ENCODE measurements at places on chromosomes 2 and 18. TPM values are rescaled to one million over a fixed set of nuclear protein-coding genes. Genes with fewer than 3 reads are reported as not detected.

GRCh38 chr2:149059822-149060221 is 21.3 kb downstream of the LYPD6B start:
- H3K4me1 ChIP-seq: no peaks in the 10 kb centered on the region
- no peak overlapping the region for H3K27ac ChIP-seq
- no peaks in the 10 kb centered on the region for H3K36me3 ChIP-seq
- no peak for DNase-seq
- peaks cover 3% of the 10 kb centered on the region for H3K27me3 ChIP-seq

- no peaks in the 10 kb centered on the region for H3K27me3 ChIP-seq
- H3K36me3 ChIP-seq: no peaks in the 10 kb centered on the region
- H3K4me1 ChIP-seq: no peaks in the 10 kb centered on the region
- no peak overlapping the region for H3K4me3 ChIP-seq
Measured at GRCh38 chr2:75058427-75058826, 100.0 kb downstream of the POLE4 start.

- DNase-seq: no peak
- H3K27ac ChIP-seq: no peak overlapping the region
- H3K4me3 ChIP-seq: no peak overlapping the region
- H3K4me1 ChIP-seq: no peaks in the 10 kb centered on the region
- H3K27me3 ChIP-seq: no peaks in the 10 kb centered on the region
Measured at GRCh38 chr2:105385731-105386540, 12.9 kb downstream of the FHL2 start.

DNA sequence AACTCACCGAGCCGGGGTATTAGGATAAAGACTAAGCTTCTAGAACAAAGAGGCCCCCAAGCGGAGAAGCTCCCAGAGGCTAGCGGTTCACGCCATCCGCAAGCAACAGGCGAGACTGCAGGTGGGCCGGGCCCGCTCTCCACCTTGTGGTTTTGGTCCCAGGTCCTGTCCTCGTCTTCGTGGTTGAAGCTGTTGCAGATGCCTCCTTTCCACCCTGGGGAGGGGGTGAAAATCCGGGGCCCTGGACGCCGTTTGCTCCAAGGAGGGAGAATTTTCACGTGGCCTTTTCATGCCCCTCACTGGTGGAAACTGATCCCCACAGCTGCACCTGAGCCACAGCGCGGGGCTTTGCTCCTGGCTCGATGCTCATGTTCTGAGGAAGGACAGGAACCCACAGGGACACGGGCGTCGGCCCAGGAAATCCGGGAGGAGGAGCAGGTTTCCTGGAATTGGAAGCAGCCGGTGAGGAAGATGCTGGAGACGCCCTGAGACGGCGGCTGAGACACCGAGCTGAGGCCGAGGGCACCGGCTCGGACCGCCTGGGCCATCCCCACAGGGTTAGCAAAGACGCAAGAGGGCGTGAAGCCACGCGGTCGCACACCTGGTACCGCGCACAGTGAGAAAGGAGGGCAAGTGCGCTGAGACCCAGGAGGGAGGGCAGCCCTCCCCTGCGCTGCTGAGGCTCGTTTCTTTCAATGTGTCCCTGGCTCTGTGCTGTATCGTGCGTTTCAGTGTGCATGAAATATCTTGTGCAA is 54.7 kb upstream of the SALL3 start:
- H3K4me3 ChIP-seq: no peak overlapping the region
- no peak for DNase-seq
- H3K36me3 ChIP-seq: no peaks in the 10 kb centered on the region
- H3K27ac ChIP-seq: no peak overlapping the region
- H3K4me1 ChIP-seq: no peaks in the 10 kb centered on the region

The CSRNP3 gene
- total RNA-seq: not detected

DNA sequence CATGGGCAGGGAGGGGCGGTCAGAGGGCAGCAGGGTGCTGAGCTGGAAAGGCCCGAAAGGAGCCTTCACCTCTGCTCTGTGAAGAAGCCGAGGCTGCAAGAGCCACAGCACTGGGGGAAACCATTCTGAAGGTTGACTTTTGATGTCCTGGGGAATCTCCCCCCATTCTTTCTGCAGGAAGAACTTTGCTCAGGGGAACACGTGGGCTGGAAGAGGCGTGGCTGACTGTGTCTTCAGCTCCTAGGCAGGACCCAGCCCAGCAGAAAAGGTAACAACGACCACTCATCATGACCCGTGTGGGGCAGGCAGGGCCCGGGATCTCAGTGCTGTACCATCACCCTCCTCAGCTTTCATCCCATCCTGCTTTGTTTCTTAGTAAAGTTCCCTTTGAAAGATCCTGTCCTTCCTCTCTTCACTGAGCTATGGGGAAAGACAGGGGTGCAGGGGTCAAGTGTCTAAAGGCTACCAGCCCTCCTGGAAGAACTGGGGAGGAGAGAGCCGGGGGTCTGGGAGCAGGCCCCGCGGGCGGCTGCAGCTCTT is 312.7 kb downstream of the CELF4 start:
- H3K4me3 ChIP-seq: no peak overlapping the region
- H3K27ac ChIP-seq: no peak overlapping the region
- H3K36me3 ChIP-seq: no peaks in the 10 kb centered on the region

The UGT1A5 gene
- not detected for total RNA-seq

GRCh38 chr2:65024149-65024829 is 31.9 kb upstream of the CEP68 start:
- no peak for DNase-seq
- peaks cover 20% of the 10 kb centered on the region for H3K4me1 ChIP-seq
- H3K4me3 ChIP-seq: no peak overlapping the region
- H3K27ac ChIP-seq: no peak overlapping the region
- peaks cover 7% of the 10 kb centered on the region for H3K36me3 ChIP-seq

DNA sequence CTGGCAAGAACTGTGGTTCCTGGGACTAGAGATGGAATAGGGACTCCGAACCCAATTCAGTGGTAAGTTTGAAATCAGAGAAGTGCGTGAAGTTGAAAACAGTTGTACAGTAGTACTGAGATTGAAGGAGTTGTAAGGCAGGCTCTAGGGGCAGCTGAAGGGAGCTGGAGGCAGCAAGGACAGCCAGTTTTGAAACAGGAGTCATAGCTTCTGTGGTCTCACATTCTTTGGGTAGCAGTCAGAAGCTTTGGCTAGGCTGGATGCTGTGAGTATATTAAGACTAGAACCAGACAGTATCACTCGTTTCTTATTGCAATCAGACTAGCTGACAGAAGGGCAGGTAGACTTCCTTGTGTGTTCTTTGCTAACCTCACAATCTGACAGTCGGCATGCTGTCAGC is 64.5 kb upstream of the ADAM23 start:
- no peak overlapping the region for H3K27ac ChIP-seq
- no peaks in the 10 kb centered on the region for H3K27me3 ChIP-seq
- H3K4me1 ChIP-seq: no peaks in the 10 kb centered on the region
- no peak for DNase-seq

- no peaks in the 10 kb centered on the region for H3K4me1 ChIP-seq
- DNase-seq: no peak
- no peaks in the 10 kb centered on the region for H3K27me3 ChIP-seq
- no peak overlapping the region for H3K27ac ChIP-seq
Measured at GRCh38 chr2:100299548-100299947, 22.8 kb downstream of the LONRF2 start.

DNA sequence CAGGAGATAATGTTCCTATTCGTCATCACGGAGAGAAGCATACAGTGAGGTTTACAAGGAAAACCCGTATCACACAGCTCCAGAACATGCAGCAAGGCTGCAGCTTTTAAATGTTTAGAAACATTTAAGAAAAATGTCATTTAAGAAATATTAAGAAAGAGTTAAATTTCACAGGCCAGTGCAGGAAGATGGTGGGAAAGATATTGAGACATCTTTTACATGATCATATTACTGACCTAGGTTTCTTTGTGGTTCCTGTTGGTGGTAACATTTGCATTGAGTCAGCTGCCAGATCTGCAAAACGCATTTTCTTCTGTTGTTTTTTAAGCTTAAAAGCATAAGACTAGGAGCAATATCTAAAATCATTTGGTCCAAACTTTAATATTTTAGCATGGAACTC is 44.9 kb downstream of the CPO start:
- no peak overlapping the region for H3K27ac ChIP-seq
- H3K4me3 ChIP-seq: no peak overlapping the region
- peaks cover 7% of the 10 kb centered on the region for H3K4me1 ChIP-seq
- H3K36me3 ChIP-seq: no peaks in the 10 kb centered on the region

GRCh38 chr2:45342-46130 is 769 bp downstream of the FAM110C start:
- DNase-seq: peak; percentile 22
- no peak overlapping the region for H3K27ac ChIP-seq
- no peaks in the 10 kb centered on the region for H3K36me3 ChIP-seq
- peaks cover 20% of the 10 kb centered on the region for H3K27me3 ChIP-seq
- H3K4me3 ChIP-seq: peak overlapping the region; percentile 39
- peaks cover 21% of the 10 kb centered on the region for H3K4me1 ChIP-seq

- H3K4me1 ChIP-seq: no peaks in the 10 kb centered on the region
- H3K27ac ChIP-seq: no peak overlapping the region
- no peak for DNase-seq
- peaks cover 12% of the 10 kb centered on the region for H3K36me3 ChIP-seq
- H3K4me3 ChIP-seq: no peak overlapping the region
Measured at GRCh38 chr2:68214381-68214780, 38.0 kb downstream of the PPP3R1 start.

The EHD3 gene
- 7.2 TPM for total RNA-seq

- H3K27me3 ChIP-seq: no peaks in the 10 kb centered on the region
- H3K4me3 ChIP-seq: no peak overlapping the region
- no peak overlapping the region for H3K27ac ChIP-seq
- no peaks in the 10 kb centered on the region for H3K36me3 ChIP-seq
- no peak for DNase-seq
Measured at GRCh38 chr2:108922141-108922915, 66.7 kb downstream of the EDAR start.

The FTCDNL1 gene
- 0.95 TPM for total RNA-seq

DNA sequence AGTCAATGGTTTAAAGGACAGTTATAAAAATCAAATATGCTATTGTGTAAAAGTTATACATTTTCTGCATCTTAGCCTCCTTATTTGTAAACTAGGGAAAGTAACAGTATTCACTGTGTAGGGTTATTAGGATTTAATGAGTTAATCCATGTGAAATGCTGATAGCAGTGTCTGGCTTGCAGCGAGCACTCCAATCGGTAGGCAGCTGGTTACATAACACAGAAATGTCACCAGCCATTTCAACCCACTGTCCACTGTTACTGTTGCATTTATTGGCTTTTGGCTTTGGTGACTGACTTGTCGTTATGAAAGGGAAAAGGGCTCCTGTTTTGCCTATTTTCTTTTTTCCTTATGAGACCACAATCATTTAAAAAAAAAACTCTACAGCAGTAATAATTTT is 38.9 kb downstream of the ID2 start:
- no peaks in the 10 kb centered on the region for H3K27me3 ChIP-seq
- no peak overlapping the region for H3K4me3 ChIP-seq
- no peak overlapping the region for H3K27ac ChIP-seq
- no peak for DNase-seq
- H3K36me3 ChIP-seq: no peaks in the 10 kb centered on the region

Measured in natural killer cell (primary cell).